ENCODE measurements at places on chromosomes 1 and 21.

DNA sequence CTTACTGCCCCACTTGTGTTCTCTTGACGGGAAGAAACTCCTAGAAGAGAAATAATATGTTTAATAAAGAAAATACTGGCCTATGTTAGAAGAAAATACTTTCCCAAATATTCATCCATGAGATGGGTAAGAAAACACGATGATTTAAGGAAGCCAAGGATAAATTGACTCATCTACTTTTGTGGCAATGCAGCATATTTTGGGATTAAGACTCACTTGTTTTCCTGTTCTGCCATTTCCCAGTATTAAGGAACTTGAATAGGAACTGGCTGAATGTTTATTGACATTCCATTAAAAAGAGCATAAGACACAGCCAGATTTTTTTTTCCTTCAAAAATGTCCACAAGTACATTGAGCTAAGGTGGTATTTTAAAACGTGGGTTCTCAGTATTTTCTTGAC, 10.9 kb upstream of the ADAMTS5 start:
- DNase-seq = no peak

- no peak for DNase-seq
Observed at GRCh38 chr21:44714905-44715304, 3.5 kb upstream of the TSPEAR start.

- no peak for DNase-seq
Observed at GRCh38 chr1:110672753-110673108, 2.0 kb downstream of the KCNA3 start.

- no peak for DNase-seq
Observed at GRCh38 chr1:223780318-223780717, 65.4 kb downstream of the TP53BP2 start.

GRCh38 chr1:8307628-8308027, 10.3 kb upstream of the SLC45A1 start:
- no peak for DNase-seq

GRCh38 chr1:101150670-101151069, 86.1 kb upstream of the S1PR1 start:
- DNase-seq = no peak

- DNase-seq = no peak
Observed at GRCh38 chr1:50357186-50357585, 66.1 kb downstream of the DMRTA2 start.

GRCh38 chr1:179017383-179018326, 8.0 kb upstream of the FAM20B start:
- no peak for DNase-seq

- no peak for DNase-seq
Observed at GRCh38 chr1:194060481-194060880, 874.1 kb upstream of the B3GALT2 start.

DNA sequence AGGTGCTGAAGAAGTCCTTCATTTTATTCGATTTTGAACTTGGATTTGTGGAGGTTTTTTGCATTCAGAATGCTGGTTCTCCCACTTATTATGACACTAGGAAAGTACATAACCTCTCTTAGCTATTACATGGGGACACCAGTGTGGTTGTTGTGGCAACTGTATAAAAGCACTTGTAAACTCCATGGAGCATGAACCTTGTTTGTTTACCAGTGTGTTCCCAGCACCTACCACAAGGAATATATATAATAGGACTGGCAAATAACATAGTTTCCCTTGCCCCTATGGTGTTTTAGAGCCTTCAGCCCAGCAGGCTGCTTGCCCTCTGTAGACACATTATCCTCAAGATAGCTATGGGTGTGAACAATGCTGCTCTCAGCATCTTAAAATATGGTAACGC, 43.1 kb downstream of the RASSF5 start:
- DNase-seq = no peak
